ENCODE measurements at places on chromosomes 5 and 9.

DNA sequence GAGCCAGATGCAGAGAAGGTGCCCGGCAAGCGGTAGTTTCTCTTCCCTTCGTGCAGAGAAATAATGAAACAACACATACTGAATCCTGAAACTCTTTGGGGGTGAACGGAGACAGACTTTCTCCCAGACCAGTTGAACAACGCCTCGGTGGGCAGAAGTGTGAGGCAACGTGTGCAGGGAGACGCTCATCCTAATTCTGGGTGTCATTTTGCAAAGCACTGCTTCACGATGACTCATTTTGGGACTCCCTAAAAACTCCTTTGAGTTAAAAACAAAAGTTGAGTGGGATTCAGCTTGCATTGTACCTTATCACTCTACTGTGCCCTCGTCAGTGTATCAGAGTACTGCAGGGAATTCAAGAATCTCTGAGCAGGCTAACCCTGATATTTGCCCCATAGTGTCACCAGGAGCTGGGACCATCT is 3.5 kb upstream of the NEK6 start:
- peak; percentile 33 for DNase-seq

DNA sequence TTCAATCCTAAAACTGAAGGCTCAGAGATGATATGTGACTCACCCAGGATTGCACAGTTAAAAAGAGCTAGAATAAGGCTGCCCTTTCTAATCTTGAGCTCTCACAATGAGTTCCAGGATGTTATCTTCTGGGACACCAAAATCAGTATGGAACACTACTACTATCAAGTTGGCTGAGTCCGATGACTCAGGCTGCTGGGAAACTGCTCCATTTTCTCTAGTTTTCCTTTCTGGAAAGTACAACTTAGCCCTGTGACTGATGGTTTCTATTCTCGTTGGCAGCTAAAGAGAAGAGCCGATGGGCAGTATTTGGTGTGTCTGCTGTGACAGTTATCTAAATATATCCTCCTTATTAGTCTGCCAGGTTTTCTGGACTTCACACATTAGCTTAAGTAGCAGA is 37.9 kb upstream of the DPYSL3 start:
- DNase-seq, result no peak

DNA sequence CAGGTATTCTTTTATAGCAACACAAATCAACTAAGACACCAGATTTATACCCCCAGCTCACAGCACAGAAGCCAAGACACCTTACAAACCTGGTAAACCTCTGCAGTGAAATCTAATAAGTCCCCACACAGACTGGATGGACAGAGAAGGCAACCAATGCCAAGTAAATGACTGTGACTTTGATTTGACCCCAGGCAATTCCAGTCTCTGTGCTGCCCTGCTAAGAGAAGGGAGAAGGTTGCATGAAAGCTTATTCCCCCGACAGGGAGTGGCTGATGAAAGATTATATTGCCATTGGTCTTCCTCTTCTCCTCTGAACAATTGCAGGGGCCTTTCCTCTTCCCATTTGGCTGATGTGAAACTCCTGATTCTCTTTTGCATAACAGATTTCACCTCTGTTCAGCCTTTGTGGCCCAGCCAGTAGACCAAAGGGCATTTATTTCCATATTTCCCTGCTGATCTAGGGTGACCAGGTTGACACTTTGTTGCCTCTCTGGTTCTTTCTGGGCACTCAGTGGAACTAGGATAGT is 107.6 kb downstream of the ADRB2 start:
- DNase-seq, result no peak

DNA sequence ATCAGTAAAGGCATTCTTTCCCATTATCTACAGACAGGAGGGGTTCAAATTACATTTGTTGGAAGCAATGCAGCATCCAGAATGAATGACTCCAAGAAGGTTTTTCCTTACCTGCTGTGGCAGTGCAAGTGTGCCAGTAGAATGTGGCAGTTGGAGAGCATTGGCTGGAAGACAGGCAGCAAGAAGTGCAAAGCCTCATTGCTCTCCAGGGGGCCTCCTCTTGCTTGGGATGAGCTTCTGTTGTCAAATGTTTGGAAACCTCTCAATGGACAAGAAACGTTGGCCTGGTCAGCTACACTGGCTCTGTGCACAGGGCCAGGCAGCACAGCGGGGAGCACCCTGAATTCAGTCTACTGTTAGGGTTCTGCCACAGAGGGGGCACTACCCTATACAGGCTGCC is 226.6 kb downstream of the ADCY2 start:
- DNase-seq, result no peak

- no peak for DNase-seq
These were observed 223.3 kb downstream of the DIRAS2 start for GRCh38 chr9:90419221-90419851.

DNA sequence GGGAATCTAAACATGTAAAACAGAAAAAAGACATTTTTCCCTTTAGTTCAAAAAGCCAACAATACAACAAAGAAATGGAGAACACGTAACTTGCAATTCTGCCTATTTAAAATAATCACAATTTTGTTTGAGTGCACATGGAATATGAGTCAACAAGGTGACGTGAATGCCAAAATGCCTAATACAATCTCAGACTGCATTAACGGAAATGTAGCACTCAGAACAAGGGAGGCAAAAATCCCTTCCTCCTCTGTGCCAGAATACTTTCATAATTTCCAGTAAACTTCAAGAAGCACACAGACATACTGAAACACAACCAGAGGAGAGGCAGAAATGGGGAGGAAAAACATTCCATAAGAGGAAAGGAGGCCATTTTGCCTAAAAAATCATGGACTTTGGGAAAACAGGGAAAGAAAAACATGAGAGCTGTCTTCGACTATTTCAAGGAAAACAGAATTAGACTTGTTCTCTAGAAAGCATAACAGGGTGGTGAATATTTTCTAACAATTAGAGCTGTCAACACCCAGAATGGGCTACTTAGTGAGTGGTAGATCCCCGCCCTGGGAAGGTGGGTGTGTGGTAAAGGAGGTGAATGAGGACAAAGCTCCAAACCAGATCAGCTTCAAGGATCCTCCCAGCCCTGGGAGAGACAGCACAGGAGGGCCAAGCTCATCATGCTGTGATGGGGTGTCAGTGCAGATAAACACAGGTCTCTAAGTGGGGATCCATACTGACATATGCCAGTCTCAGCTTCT is 48.2 kb downstream of the ABCA1 start:
- no peak for DNase-seq

GRCh38 chr5:40716000-40716399 is 36.3 kb downstream of the PTGER4 start:
- DNase-seq, result no peak

GRCh38 chr5:8070138-8070537 is 201.2 kb downstream of the MTRR start:
- no peak for DNase-seq

DNA sequence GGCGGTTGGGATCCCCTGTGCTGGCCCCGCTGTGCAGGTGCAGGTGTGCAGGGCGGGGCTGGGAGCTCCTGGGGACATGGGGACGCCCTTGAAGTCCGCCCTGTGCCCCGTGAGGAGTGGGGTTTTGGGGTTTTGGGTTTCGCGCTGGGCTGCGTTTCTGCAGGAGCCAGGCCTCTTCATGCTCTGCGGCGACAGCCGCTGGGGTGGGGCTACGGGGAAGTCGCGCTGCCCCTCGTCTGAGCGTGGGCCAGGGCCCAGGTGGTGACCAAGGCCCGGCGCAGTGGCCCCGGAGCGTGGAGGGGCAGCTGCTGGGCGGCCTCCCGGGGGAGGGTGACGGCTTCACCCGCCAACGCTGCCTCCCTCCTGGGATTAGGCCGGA is 47.8 kb upstream of the IRX4 start:
- DNase-seq, result no peak

DNA sequence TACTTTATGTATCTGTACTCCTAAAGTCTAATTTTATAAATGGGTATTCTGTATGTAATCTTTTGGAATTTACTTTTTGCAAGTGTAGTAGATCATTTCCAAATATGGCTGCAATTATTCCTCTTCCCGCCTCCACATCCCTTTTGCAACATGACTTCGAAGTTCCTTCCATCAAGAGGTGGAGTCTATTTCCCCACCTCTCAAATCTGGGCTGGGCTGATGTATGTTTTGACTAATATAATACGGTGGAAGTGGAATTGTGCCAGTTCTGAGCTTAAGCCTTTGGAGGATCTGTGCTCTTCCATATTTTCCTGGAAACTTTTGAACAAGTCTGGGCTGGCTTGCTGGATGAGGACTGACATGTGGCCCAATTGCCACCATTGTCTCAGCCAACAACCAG is 155.9 kb downstream of the FGF18 start:
- no peak for DNase-seq

GRCh38 chr5:31237174-31237573 is 43.7 kb downstream of the CDH6 start:
- no peak for DNase-seq

GRCh38 chr9:86924206-86924605 is 23.1 kb downstream of the GAS1 start:
- DNase-seq, result no peak

DNA sequence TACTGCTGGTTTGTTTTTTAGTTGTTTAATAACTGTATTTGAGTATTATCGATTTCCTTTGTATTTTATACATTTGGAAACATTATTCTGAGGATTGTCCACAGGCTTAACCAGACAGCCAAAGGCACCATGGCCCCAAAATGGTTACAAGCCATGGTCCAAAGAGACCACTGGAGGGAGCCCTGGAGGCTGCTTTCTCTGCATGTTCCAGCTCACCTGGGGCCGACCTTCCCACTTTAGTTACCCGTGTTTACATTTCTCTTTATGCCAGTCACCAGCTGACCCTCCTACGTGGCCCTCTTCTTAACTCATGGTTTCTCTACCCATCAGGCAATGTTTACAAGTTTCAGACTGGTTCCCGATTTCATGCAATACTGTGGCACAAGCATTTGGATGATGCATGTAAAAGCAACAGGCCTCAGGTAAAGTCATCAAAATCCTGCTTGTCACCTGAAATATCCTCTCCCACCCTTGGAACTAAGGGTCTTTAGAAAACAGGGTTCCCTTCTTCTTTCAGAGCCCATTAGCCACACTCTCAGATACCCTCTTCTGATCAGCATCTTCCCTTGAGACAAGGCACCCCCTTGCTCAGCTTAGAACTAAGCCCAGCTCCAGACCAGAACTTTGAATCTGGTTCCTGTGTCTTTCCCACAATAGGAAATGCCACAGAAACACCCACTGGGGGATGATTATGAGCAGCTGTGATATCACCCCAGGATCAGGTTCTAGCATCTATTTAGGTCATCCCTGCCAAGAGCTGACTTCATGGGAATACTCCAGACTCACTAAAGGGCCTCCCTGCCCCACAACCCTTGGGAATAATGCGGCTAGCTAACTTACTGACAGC is 49.9 kb upstream of the GARNL3 start:
- peak; percentile 26 for DNase-seq

GRCh38 chr5:5077236-5077635 is 62.9 kb upstream of the ADAMTS16 start:
- no peak for DNase-seq

GRCh38 chr9:4111233-4112008 is 188.4 kb downstream of the GLIS3 start:
- no peak for DNase-seq

DNA sequence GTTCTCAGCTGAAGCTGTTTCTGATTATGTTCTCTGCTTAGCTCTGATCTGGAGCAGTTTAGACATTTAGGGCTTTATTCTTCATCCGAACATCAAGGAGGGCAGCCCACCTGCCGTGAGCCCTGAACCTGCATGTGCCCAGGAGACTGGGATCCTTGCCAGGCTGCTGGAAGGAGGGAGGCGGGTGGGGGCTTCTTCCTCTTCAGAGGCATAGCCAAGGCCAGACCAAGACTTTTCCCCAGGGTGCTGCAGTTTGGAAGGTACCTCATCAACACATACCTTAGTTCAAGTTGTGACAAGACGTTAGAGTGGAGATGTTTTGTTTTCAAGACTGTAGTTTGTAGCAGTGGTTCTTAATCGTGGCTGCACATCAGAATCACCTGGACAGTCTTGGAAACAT is 64.9 kb downstream of the RALGPS1 start:
- DNase-seq, result no peak

- no peak for DNase-seq
These were observed 152.7 kb downstream of the FSTL4 start for GRCh38 chr5:133459474-133460160.

GRCh38 chr9:13107008-13107407 is 172.5 kb downstream of the MPDZ start:
- DNase-seq, result no peak

DNA sequence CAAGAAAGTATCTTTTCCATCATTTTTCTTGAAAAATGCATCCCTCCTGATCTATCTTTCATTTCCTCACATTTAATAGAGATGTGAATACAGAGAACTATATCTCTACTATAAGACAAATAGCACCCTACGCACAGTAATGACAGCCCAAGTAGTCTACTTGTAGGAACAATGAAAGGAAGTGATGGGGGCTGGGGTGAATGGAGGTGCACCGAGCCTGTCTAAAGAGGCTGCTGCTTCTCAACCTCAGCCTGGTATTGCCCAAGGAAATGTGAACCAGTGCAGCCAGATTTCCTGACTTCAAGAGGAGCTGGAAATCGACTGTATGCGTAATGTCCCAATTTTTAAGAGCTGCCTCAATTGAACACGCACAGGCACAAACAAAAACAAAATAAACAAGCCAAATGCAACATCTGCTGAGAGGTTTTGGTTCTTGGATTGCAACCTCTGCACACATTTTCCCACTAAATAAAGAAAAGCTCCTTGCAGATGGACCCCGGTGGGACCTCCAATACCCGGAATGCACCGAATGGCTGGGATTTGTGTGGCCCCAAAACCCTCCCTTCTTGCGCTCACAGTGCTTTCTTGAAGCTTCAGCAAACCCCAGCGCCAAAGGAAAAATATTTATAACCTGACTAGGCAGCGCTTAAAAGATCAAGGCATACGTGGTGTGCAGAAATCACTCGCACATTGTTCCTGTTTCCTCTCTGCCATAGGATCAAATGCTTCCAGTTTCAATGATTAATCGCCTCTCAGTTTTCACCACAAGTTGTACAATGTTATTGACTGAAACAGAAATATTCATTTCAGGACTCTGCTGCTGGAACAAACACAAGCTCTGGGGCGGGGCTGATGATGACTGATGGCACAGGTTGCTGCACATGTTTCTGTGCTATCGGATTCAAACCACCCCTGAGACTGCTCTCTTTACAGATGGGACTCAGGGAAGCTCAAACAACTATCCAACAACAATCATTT is 68.3 kb downstream of the KCNIP1 start:
- peak; percentile 70 for DNase-seq

DNA sequence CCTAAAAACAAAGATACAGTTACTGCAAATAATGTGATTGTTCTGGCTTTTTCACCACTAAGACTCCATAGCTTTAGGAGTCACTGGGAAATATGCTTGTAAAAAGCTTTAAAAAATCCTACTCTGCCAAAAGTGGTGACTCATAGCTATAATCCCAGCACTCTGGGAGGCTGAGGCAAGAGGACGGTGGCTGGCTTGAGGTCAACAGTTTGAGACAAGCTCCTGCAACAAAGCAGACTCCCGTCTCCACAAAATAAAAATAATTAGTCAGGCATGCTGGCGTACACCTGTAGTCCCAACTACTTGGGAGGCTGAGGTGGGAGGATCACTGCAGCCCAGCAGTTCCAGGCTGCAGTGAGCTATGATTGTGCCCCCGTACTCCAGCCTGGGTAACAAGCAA is 406.4 kb downstream of the HTR1A start:
- DNase-seq, result no peak

- peak; percentile 72 for DNase-seq
These were observed 69.1 kb downstream of the ARRDC3 start for GRCh38 chr5:91313757-91314673.

- no peak for DNase-seq
These were observed 45.9 kb upstream of the CEMIP2 start for GRCh38 chr9:71814226-71814625.

- peak; percentile 34 for DNase-seq
These were observed 132.2 kb downstream of the FBXO4 start for GRCh38 chr5:42057254-42057690.

GRCh38 chr5:14357441-14357840 is 214.3 kb downstream of the TRIO start:
- DNase-seq, result no peak

All from stimulated activated CD4-positive, alpha-beta T cell treated with anti-CD3 and anti-CD28 coated beads, TNF-alpha, amount 100 ng/mL, for 48 hours (primary cell).